ENCODE measurements at places on chromosomes 5 and 9.

- DNase-seq: no peak
Measured at GRCh38 chr9:121738411-121738810, 87.0 kb downstream of the DAB2IP start.

DNA sequence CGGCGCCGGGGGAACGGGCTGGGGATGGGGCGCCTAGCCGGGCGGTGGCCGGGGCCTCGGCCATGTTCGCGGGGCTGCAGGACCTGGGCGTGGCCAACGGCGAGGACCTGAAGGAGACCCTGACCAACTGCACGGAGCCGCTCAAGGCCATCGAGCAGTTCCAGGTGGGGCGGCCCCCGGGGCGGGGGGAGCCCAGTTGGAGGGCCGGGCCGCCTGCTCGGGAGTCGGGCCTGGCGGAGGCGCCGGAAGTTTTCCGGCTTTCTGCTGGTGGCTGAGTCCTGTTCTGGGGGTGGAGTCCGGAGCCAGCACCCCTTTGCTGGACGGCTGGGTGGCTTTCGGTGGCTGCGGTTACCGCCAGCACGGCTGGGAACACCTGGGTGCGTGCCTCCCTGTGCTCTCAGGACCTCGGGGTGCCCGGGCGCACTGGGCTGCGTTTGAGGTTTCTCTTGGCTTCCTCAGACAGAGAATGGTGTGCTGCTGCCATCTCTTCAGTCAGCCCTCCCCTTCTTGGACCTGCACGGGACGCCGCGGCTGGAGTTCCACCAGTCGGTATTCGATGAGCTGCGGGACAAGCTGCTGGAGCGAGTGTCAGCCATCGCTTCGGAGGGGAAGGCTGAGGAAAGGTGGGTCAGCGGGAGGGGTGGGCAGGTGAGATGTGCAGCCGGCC, 454 bp downstream of the NELFB start:
- peak; percentile 16 for DNase-seq

DNA sequence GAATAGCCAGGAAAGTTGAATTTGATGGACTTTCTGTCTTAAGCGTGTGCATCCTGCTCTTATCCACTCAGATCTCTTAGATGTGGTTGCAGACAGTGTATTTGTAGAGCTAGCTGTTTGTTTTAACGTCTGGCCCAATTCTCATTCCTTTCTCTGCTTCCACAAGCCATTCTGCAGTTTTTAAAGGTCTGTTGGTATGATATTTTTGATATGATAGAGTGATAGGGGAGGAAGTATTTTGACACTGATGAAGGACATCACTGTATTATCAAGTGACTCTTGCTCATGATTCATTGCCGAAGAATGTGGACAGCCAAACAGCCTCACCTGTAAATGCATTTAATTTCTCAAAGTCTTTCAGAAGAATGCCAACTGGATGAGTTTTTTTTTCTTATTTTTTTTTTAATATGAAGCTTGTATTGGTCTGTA, 4.5 kb downstream of the TJP2 start:
- DNase-seq: no peak

DNA sequence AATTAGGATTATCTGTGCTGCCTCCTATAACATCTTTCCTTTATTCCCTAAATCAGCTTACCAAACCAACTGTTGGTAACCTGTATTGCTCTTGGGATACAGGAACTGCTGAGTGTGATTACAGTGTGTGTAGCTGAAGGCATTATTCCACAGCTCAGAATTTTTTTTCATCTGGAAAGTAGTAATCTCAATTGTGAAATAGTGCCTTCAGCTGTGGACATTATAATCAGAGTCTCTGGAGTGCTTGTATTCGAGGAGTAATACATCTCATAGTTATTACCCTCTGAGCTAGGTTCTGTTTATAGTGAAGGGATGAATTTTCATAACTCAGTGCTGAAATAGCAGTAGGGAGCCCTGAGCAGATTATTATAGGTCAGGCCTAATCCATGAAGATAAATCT, 199.5 kb downstream of the MAST4 start:
- no peak for DNase-seq

- no peak for DNase-seq
Measured at GRCh38 chr5:118447350-118447749, 541.0 kb downstream of the DTWD2 start.

- no peak for DNase-seq
Measured at GRCh38 chr9:99415606-99416005, 193.5 kb downstream of the SEC61B start.

DNA sequence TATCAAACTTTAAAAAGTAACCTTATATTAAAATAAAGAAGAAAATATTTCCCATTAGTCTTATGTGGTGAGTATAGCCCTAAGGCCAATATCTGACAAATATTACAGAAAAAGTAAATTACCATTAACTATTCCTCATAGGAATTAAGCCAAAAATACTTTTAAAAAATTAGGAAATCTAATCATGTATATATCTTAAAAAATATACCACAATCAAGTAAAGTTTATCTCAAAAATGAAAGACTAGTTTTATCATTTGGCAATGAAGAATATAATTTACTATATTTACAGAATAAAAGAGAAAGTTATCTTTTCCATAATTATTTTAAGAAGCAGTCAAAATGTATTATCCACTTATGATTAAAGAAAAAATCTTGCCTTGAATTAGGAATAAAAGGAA, 458.8 kb upstream of the ZNF462 start:
- DNase-seq: no peak

- peak; percentile 88 for DNase-seq
Measured at GRCh38 chr5:138148811-138149210, 9.6 kb upstream of the NME5 start.

DNA sequence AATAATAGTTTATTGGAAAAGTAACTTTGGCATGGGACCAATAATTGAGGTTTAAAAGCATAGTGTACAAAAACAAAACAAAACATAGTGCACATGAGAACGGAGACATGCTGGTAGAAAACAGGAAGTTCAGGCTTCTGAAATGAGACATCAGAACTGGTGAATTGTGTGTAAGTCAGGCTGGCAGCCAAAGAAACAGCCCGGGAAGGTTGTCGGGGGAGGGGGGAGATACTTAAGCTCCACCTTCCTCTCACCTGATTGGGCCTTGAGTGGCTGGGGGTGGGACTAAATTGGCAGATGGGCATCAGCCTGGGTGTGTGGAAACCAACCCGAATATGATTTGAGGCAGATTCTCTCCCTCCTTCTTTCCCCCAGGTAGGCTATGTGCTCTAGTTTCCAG, 256.3 kb downstream of the SMARCA2 start:
- DNase-seq: peak; percentile 27

DNA sequence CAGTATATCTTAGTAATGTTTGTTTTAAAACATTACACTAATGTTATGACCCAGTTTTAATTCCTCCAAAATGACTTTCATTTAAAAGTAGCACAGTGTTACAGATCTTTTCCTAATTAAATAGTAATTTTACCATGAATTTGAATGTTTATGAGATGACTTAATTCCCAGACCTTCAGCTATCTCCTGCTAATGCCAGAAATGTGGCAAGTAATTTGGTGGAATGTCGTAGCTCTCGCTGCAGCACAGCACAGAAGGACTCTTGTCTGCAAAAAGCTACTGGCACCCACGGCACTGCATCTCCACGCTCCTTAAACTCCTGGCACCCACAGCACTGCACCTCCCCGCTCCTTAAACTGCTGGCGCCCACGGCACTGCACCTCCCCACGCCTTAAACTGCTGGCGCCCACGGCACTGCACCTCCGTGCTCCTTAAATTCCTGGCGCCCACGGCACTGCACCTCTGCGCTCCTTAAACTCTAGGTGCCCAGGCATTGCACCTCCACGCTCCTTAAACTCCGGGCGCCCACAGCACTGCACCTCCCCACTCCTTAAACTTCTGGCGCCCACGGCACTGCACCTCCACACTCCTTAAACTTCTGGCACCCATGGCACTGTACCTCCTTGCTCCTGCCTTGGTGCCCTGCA, 163.1 kb downstream of the CDK5RAP2 start:
- DNase-seq: no peak

- peak; percentile 99 for DNase-seq
Measured at GRCh38 chr9:110752766-110753165, 84.2 kb downstream of the MUSK start.

DNA sequence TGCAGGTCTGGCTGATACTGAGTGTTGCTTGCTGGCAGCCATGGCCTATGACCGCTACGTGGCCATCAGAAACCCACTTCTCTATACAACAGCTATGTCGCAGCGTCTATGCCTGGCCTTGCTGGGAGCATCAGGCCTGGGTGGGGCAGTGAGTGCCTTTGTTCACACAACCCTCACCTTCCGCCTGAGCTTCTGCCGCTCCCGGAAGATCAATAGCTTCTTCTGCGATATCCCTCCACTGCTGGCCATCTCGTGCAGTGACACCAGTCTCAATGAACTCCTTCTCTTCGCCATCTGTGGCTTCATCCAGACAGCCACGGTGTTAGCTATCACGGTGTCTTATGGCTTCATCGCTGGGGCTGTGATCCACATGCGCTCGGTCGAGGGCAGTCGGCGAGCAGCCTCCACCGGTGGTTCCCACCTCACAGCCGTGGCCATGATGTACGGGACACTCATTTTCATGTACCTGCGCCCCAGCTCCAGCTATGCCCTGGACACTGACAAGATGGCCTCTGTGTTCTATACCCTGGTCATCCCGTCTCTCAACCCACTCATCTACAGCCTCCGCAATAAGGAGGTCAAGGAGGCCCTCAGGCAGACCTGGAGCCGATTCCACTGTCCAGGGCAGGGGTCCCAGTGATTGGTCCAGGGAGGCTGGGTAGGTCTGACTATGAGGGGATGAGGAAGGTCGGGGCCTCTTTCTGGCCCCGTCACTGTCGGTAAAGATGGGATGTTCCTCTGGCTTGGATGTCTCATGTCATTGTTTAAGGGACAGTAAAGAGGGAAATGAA, 718 bp downstream of the OR5C1 start:
- DNase-seq: no peak

GRCh38 chr5:172722327-172722815, 48.6 kb downstream of the DUSP1 start:
- no peak for DNase-seq

- peak; percentile 28 for DNase-seq
Measured at GRCh38 chr9:23258569-23258968, 567.5 kb downstream of the ELAVL2 start.

DNA sequence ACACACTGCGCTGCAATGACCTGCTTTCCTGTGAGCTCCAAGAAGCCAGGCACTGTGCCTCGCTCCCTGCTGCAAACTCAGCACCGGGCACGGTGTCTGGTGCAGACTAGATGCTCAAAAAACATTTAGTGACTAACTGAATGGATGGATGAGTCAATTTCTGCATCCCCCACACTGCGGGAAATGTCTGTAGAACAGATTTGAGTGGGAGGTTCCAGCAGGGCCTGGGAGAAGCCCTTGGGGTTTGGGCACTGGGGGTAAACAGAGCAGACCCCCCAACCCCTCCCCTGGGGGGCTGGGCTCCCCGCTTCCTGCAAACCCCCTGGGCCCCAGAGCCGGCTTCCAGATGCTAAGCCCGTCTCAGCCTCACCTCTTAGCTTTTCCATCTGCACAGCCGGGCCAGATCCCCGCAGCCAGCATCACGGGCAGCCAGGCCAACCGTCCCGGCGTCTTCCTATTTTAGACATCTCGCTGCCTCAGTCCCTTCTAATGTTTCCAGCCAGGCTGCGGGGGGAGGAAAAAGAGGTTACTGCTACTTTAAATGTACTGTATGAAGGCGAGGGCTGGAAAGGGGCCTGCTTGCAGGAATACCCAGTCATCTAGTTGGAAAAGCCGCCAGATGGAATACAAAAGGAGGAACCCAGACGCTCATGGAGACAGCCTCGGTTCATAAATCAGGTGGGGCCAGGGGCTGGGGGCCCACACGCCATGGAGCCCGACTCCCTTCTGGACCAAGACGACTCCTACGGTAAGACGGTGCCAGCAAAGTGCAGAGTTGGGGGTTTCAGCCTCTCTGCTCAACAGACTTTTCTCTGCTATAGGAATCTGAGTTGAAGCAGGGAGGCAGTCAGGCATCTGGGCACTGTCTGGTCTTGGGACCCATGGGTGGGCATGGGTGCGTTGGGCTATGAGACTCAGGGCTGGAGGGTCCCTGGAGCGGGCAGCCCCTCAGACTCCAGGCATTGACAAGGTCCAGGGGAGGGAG, 67.1 kb upstream of the GGTA1 start:
- peak; percentile 84 for DNase-seq

- peak; percentile 15 for DNase-seq
Measured at GRCh38 chr9:27471789-27472188, 52.3 kb upstream of the IFNK start.

DNA sequence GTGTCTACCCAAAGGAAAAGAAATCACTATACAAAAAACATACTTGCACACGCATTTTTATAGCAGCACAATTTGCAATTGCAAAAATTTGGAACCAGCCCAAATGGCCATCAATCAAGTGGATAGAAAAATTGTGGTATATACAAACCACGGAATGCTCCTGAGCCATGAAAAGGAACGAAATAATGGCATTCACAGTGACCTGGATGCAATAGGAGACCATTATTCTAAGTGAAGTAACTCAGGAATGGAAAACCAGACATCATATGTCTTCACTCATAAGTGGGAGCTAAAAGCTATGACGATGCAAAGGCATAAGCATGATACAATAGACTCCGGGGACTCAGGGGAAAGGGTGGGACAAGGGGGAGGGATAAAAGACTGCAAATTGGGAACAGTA, 78.4 kb downstream of the ENC1 start:
- DNase-seq: peak; percentile 6

DNA sequence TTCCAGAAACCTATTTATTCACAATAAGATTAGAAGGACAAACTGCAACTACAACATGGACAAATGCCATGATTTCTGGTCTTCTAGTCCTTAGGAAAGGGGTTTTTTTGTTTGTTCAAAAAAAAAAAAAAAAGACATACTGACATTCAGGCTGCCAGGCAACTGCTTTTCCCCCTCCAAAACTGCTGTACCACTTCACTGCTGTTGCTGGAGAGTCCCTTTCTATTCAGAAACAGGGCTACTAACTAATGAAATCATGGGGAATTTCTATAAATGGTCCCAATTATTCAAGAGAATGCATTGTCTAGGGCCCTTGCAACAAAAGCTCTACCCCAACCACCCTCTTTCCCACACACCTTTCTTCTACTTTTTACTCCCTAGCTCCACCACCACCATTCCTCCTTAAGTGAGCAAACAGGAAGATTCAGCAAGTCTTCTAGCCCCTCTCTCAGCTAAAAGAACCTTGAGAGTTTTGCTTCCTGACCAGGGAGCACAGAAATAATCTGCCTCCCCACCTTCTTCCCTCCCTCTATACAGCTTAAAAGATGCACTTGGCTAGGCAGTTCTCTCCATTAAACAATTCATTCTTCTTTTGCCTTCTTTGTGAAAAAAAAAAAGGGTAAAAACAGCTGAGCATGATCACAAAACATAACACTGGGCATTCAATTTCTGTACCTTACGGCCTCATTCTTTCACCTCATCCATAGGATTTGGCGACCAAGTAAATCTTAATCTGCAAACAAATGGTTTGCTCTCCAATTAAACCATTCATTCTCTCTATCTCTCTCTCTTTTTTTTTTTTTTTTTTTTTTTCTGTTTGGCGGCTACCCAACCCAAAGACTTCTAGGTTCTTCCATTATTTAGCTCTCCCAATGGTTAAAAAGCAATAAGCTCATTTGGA, 13.8 kb downstream of the ZNF608 start:
- no peak for DNase-seq

Measured in fibroblast of mammary gland (primary cell).